Keratinocyte (primary cell): ENCODE measurements at places on chromosomes 3 and 15.

- DNase-seq = no peak
Measured at GRCh38 chr3:32435911-32436815, 44.5 kb downstream of the CMTM7 start.

GRCh38 chr3:159583662-159584061 is 405.0 kb upstream of the IL12A start:
- DNase-seq = no peak

DNA sequence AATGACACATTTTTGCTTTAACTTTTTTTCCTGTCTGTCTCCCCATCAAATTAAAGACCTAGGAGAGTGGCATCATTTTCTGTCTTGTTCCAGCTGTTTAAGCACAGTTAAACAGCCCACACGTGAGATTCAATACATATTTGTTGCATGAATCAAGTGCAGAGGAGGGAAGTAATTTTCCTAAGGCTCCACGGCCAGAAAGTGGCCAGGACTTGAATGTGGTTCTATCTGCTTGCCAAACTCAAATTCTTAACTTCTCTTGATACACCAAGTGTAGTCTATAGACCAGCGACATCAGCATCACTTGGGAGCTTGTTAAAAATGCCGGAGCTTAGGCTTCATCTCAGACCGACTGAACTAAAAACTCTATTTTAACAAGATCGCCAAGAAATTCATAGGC is 724.8 kb upstream of the CFAP20DC start:
- DNase-seq = no peak

DNA sequence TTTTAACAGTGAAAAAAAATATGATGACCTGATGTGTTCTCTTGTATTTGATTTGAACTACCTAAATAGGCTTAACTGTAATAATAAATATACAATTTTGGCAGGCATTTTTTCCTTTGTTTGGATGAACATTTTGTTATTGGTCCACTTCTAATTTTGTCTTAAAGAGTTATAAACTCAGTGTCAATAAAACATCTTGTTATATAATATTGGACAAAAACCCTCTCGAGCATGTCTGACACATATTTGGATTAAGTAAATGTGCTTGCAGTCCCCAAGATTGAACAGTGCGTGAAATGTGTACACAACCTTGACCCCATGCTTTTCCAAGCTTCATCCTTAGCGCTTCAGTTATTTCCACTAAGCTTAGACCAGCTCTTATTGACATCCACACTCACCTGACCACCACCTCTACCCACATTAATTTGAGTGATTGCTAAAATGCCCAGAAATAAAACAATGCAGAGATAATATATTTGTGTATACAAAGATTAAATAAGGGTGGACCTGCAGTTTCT is 131.7 kb upstream of the ZBED2 start:
- DNase-seq = no peak

- DNase-seq = no peak
Measured at GRCh38 chr3:72549761-72550581, 298.3 kb downstream of the SHQ1 start.

DNA sequence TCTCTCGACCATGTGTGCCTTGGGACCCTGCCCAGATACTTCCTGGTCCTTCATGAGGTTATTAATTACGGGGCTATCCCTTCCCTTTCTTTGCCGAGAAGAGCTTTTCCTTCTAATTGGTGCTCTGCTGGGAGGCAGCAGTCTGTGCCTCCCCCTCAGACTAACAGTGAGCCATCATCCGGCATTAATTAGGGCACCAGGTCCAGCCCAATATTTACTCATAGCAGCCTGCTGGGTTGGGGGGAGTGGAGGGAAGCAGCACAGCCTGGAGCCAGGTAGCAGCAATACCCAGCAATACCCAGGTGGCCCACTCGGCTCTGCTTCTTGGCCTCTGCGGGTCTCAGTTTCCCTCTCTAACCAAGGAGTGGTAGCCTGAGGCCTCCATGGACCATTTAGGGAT is 20.1 kb downstream of the CACNA2D2 start:
- DNase-seq = no peak

GRCh38 chr3:16496408-16497222 is 16.9 kb downstream of the RFTN1 start:
- no peak for DNase-seq

DNA sequence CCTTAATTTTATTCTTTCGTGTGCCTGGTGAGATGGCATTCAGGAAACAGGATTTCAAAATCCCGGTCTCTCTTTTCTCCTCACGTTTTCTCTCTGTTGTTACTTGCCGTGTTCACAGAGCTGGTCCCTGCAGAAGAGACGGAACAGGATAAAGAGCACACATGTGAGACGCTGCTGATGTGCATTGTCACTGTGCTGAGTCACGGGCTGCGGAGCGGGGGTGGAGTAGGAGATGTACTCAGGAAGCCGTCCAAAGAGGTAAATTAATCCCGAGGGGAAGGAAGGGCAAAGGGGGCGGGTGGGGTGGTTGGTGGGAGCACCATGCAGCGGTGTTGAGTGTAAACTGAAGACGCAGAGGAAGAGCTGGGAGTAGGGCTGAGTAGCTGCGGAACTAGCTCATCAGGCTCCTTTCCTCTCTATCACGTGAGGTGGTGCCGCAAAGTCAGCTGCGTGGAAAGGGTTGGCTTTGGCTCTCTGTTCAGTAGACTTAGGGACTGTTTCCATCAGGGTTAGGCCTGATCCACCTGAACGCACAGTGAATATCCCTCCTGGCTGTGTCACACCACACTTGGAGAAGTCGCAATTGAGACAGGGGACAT is 164.8 kb upstream of the BHLHE40 start:
- DNase-seq = no peak

DNA sequence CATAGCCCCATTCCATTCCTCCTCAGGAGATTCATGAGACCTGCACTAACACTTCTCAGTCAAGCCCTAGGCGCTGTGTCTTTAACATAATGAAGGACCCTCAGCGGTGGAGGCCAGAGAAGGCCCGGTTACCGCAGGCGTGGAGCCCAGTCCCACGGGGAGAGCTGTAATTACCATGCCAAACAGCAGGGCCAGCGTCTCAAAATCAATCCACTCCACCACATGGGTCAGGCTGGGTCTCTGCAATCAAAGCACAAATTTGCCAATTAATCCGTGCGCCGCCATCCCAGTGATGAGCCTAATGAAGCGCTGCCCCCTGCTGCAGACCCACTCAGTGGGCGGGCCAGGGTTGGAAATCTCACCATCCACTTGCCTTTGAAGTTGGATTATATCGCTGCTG is 109.7 kb downstream of the OCA2 start:
- no peak for DNase-seq

GRCh38 chr3:45215466-45215865 is 10.6 kb downstream of the TMEM158 start:
- DNase-seq = no peak

DNA sequence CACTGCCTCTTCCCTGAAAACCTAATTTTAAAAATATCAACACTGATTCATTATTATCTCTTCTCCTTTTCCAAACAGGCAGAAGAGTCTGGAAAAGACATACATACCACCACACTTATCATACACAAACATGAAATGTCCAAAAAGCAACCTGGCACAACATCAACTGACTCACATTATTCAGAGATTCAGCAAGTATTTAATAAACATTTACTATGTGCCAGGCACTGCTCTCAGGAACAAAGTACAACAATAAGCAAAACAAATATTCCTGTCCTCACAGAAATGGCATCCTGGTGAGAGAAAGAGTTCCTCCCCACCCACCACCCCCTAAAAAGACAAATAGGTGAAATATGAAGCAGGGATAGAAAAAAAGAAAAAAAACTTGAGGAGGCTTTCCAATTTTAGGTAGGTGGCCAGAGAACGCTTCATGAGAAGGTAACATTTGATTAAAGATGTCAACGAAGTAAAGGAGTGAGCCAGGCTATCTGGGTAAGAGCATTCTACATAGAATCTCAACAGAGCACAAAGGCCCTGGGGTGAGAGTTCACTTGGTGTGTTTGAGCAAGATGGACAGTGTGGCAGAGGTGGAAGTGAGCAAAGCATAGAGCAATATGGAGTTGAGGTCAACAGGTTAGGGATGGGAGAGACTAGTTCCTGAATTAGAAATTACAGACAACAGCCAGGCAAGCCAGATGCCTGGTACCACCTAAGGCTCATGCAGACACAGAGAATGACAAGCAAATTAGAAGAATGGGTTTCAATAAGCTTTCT is 141.7 kb downstream of the OSBPL10 start:
- DNase-seq = no peak

GRCh38 chr3:140363801-140364200 is 314.1 kb upstream of the TRIM42 start:
- DNase-seq = no peak

GRCh38 chr3:191051037-191051436 is 148.0 kb upstream of the OSTN start:
- DNase-seq = no peak

DNA sequence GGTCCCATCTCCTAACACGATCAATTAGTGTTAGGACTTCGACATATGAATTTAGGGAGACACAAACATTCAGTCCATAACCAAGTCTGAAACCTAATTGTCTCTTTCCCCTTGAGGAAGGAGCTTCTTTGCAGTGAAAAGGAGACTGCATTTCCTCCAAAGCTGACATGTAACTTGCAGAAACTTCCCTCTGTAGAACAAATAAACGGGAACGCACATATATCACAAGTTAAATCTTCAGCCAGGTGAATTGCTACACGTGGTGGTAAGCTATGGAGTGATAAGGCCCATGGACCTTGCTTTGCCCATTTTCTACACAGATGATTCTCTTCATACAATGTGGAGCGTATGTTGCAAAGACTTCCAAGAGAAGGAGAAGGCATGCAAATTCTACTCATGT is 47.1 kb upstream of the LIPC start:
- no peak for DNase-seq

GRCh38 chr3:152516216-152516615 is 247.5 kb downstream of the MBNL1 start:
- DNase-seq = no peak

DNA sequence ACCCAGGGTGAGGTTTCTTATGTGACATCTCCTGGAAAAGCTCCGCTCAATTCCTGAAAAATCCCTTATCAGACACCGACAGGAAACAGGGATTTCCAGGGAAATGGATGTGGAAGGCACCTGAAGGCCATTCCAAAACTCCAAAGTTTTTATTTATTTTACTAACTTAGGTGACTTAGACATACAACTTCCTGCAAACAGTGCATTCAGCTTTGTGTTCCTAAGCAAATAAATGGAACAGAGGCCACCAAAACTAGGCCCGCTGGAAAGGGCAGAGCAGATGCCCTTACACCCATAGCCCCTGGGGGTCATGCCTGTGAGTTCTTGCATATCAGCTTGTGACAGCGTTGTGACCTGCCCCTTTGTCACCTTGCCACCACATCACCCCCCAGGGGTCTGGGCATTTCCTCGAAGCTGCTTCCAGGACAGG is 239.4 kb downstream of the XXYLT1 start:
- DNase-seq = no peak

DNA sequence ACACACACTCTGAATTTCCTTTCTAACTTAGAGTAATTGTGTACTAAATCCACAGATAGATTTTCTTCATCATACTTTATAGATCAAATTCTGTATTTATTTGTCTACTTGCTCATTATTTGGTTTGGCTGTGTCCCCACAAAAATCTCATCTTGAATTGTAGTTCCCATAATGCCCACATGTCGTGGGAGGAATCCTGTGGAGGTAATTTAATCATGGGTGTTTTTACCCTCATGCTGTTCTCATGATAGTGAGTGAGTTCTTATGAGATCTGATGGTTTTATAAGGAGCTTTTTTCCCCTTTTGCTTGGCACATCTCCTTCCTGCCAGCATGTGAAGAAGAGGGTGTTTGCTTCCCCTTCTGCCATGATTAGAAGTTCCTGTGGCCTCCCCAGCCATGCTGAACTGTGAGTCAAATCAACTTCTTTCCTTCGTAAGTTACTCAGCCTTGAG is 198.3 kb upstream of the TGFBR2 start:
- DNase-seq = no peak

- no peak for DNase-seq
Measured at GRCh38 chr3:184022323-184022722, 4.6 kb upstream of the ABCC5 start.

GRCh38 chr3:17151598-17152373 is 267.0 kb downstream of the PLCL2 start:
- DNase-seq = no peak

GRCh38 chr3:25548836-25549235 is 115.9 kb downstream of the TOP2B start:
- DNase-seq = no peak

DNA sequence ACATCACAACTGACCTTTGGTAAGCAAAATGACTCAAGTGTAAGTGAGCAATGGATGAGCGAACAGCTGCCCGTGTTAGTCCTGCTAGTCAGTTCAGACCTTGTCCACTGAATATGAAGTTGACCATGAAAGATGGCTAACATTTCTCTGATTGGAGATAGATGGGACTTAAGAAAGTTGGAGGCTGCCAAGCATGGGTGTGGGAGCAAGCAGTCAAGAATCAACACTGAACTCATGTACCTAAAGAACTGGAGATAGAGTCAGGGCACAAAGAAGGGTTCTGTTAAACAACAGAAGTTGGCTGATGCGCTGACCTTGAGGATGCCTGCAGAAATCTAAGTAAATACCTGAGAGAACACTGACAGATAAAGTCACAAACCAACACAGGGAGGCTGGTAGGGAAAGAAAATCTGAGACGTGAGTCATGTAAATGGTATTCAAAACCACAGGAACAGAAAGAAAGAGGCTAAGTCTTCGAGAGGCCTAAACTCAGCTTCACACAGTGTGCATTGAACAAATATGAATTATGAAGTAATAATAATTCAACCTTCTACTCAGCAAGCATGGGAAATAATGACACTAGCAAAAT is 30.7 kb upstream of the ANPEP start:
- DNase-seq = peak; percentile 48

DNA sequence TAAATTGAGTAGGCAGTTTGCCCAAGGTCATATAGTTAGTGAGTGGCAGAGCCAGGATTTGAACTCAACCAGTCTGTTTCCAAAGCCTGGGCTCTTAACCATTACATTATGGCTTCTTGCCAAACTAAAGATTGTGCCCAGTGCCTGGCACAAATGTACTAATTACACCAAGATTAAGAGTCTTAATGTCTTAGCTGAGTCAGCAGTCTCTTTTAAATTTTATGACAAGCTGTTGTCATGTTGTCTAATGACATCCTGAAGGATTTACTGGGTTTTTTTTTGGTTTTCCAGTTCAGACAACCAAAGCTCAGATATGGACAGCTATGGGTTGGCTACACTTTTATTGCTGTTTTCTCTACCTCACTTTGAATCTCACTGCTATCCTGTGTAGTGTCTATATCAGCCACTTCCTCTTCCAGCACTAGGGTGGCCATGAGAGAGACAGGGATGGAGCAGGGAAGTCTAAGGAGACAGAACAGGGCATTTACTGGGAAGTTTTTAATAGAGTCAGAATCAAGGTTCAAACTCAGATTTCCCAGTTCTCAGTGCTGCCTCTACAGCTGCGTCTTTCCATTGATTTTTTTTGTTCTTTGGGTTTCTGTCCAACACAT is 10.5 kb downstream of the FBXL2 start:
- no peak for DNase-seq

- DNase-seq = no peak
Measured at GRCh38 chr3:60497902-60498301, 753.4 kb downstream of the FHIT start.
